C1 segment of cervical spinal cord (tissue), 14 donors: ENCODE measurements at places on chromosomes 5 and 9.
A peak's percentile ranks its signal among the peaks of the same experiment; 100 is the strongest.

DNA sequence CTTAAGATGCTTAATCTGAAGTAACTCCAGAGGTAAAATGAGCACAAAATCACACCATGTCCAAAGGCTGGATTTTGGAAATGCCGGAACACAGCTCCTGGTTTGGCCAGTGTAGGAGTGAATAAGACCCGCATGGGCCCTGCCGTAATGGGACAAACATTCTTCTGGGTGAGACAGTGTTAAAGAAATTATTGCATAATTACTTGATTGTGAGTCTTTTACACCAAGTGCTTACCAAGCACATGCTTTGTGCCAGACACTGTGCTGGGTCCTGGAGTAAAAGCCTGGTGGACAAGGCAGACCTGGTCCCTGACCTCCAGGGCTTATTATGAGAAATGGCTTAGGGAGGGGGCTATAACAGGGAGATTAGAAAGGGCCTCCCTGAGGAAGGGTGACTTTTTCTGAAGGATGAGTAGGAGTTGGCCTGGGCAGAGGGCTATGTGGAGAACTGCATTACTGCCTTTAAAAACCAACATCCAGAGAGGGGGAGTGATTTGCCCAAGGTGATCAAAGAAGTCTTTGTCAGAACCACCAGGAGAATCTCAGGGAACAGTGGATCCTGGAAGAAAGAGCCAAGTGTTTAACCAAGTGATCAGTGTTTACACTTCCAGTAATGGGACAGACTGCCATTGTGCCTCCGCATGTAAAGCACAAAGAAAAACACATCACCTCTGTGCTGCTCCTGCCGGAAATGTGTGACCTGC lies 3.5 kb downstream of the PDE6A start:
- DNase-seq, result no peak

GRCh38 chr5:139402561-139403158 lies 1.2 kb downstream of the SPATA24 start:
- DNase-seq, result no peak

GRCh38 chr5:9861666-9862256 lies 231.6 kb upstream of the TAS2R1 start:
- DNase-seq, result no peak

DNA sequence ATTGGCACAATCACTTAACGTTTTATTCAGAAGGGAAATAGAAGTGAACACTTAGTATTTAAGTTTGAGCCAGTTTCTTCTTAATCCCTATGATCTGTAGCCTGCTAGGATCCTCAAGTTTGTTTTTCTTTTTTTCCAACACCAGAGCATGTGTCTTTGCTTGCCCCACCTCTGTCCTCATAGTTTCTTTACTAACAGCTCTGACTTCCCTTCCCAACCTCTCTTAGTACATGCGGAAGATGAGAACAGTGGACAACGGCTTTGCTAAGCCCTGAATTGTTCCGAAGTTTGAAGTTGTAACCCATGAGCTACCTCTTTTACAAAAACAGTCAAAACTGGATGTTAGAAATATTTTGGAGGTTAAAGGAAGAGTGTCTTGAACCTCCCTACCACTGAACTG lies 61.7 kb upstream of the TAF11L2 start:
- DNase-seq, result peak; percentile 5

- no peak for DNase-seq
These were observed 42.4 kb upstream of the MACIR start for GRCh38 chr5:103216137-103216536.

DNA sequence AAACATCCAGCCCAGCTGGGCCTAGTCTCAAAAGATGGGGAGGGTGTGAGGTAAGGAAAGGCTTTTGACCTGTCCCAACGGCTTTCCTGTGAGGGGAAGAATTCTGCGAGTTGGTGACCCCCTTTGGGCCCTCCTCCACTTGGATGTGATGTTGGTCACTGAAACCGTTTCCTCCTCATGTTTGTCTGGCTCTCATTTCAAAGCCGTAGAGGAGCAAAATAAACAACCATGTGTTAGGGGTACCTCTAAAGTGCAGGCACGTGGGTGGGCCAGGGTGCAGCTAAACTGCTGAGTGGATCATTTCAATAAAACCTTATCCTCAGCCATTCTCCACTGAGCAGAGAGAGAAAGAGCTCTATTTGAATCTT lies 84.3 kb upstream of the MELK start:
- DNase-seq, result no peak

DNA sequence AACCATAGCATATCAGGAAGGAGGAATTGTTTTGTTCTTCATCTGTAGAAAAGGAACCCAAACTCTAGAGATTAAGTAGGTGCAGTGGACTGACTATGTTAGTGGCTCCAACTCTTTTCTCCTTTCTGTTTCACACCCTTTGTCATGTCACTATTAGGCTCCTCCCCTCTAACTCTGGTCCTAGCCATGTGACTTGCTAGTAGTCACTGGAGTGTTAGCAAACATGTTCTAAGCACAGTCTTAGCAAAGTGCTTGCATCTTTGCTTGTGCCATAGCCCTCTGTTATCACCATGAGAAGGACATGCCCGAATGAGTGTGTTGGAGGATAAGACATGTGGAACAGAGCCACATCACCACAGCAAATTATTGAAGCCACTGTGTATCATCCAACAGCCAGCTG lies 55.4 kb upstream of the PPP3R2 start:
- DNase-seq, result no peak

DNA sequence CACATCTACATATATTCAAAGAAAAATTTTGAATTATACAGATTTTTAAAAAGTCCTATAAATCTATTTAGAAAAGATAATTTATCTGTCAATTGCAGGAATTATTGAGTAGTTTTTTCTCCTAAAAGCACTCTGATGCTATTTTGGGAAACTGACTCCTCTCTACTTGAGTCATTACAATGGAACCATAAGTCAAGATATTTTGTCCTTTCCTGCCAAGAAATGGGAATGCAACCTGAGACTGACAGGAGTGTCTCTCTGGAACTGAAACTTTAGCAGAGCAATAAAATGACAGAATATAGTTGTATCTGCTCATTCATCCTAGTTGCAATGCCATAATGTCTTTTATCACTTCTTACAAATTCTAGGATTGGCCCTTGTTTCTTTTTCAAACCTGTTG lies 48.6 kb downstream of the CARTPT start:
- DNase-seq, result no peak
